Thoracic aorta (tissue), 2 donors: ENCODE measurements at places on chromosomes 1 and 21.

- no peak for DNase-seq
Observed at GRCh38 chr1:178066908-178067614, 26.8 kb upstream of the RASAL2 start.

DNA sequence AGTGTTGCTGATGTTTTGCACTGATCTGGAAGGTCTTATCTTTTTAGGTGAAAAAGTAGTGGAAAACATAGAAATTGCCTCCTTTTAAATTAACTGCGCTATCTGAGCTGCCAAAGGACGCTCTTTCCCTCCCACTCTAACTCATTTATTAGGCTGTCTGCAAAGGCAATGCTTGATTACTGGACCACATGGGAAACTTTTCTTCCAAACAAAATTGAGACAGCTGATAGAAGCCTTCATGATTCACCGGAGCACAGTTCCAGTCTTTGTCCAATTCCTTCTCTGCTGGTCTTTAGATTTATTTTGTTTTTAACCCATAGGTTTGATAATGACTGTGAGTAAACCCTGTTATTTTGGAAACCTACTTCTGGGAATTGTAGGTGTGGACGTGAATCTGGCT is 93.0 kb upstream of the RAVER2 start:
- DNase-seq = no peak

GRCh38 chr1:23140940-23141596 is 27.6 kb downstream of the LUZP1 start:
- no peak for DNase-seq

DNA sequence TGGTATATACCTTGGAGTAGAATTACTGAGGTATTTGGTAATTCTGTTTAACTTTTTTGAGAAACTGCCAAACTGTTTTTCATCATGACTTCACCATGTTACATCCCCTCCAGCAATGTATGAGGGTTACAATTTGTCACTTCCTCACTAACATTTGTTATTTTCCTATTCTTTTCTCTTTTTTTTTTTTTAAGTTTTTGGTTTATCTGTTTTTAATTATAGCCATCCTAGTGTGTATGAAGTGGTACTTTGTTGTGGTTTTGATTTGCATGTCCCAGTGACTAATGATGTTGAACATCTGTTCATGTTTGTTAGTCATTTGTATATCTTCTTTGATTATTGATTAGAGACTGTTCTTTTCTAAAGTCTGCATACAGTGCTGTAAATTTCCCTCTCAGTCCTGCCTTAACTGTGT is 147.3 kb downstream of the HS2ST1 start:
- DNase-seq = no peak

GRCh38 chr1:213375002-213375401 is 324.0 kb downstream of the RPS6KC1 start:
- no peak for DNase-seq

GRCh38 chr1:66490816-66491215 is 43.1 kb upstream of the SGIP1 start:
- no peak for DNase-seq

- DNase-seq = no peak
Observed at GRCh38 chr1:7046314-7046713, 261.1 kb downstream of the CAMTA1 start.

DNA sequence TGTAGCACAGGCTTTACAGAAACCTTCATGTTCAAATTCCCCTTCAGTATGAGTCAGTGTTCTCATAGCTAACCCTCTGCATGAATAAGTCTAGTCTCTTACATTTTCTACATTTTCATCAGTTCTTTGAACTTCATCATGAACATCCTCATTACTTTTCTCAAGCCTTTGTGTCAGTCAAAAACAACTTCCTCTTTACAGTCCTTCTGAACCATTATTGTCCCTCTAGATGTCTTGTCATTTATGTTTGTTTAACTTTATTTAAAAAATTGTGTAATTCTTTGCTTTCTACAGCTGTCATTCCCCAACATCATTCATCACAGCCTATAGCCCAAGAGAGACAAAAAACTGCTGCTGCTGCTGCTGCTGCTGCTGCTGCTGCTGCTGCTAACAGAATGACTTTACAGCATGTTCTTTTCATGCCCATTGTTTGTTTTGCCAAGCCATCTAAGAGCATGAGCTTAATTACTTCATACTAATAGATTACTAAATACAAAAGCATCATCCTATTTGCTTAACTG is 133.1 kb downstream of the LRRC40 start:
- no peak for DNase-seq

- no peak for DNase-seq
Observed at GRCh38 chr1:40795811-40796586, 12.4 kb downstream of the KCNQ4 start.

DNA sequence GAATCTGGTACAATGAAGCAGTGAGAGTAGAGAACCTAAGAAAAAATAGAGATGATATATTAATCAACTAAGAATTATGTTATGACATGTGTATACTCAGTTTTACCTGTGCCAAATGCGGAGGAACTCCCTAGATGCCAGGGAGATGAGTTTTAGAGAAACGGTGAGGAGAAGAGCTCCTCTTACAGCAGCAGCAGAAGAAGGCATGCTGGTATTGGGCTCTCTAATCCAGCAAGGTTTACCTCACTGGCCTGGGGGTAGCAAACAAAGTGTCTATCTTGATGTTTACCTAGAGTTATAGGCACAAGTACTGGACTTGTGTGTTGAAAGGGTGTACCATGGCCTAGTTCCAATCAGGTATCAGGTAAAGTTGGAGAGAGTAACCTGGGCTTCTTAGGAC is 28.9 kb upstream of the DEPDC1 start:
- DNase-seq = no peak

- no peak for DNase-seq
Observed at GRCh38 chr1:71940261-71940660, 342.1 kb downstream of the NEGR1 start.

- no peak for DNase-seq
Observed at GRCh38 chr1:176206006-176206960, 803 bp downstream of the COP1 start.
